ENCODE measurements at places on chromosomes 13 and 19.

GRCh38 chr19:55464039-55464661 lies 401 bp downstream of the C19orf85 start:
- no peak for DNase-seq

DNA sequence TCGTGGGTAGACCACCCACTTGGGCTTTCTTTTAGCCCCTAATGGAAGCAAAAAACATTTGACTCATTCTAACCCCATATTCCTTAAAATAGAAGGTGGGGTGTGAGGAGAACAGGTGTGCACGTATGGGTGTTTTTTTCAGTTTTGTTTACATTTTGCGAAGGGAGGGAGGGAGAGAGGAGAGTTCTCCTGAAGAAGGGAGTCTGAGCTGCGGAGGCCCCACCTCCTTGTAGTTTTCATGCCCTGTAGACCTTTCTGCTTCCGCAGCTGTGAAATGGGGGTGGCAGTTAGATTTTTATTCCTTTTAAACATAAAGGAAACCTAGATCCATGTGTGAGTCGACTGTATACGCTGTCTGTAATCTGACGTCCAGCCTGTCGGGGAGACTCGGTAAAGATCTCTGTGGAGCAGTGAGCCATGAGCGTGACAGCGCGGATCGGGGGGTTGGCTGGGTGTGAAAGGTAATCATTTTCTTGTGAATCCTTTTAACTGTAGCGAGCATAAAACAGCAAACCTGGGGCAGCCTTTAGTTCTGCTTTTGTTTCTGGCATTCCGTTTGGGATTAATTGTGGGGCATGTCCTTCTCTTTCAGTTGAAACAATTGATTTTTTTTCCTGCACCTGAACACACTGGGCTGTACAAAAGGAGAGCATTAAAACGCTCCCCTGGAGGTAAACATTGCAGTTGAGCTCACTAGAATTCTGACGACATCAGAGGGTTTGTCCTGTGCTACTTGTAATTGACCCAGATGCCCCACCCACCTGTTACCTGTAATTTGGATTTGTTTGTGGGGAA lies 2.3 kb downstream of the UPF1 start:
- DNase-seq, result no peak

DNA sequence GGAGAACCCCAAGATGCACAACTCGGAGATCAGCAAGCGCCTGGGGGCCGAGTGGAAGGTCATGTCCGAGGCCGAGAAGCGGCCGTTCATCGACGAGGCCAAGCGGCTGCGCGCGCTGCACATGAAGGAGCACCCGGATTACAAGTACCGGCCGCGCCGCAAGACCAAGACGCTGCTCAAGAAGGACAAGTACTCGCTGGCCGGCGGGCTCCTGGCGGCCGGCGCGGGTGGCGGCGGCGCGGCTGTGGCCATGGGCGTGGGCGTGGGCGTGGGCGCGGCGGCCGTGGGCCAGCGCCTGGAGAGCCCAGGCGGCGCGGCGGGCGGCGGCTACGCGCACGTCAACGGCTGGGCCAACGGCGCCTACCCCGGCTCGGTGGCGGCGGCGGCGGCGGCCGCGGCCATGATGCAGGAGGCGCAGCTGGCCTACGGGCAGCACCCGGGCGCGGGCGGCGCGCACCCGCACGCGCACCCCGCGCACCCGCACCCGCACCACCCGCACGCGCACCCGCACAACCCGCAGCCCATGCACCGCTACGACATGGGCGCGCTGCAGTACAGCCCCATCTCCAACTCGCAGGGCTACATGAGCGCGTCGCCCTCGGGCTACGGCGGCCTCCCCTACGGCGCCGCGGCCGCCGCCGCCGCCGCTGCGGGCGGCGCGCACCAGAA lies 1.1 kb downstream of the SOX1 start:
- DNase-seq, result no peak

- DNase-seq, result no peak
Observed at GRCh38 chr19:52786078-52786463, 520 bp downstream of the ZNF600 start.
